Endothelial cell of umbilical vein (primary cell): ENCODE measurements at places on chromosomes 7 and 10.

DNA sequence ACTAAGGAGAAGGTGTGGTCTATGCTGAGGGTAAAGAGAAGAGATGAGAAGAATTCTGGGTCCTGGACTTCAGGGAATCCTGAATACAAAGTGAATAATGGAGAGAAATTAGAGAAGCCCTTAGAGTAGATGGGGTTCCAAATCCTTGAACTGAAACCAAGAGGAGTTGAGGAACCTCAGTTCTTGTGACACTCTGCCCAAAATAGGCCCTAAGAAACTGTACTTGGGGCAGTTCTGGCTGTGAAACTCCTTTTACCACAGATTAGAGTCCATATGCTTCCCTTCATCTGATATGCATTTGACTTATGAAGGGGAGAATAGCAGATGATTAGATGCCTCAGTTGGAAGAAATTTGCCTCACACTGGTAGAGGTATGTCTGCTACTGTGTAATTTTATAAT is 19.0 kb downstream of the TES start:
- DNase-seq = no peak

- DNase-seq = no peak
Observed at GRCh38 chr10:63477927-63478326, 12.2 kb upstream of the JMJD1C start.

GRCh38 chr10:117503244-117504205 is 39.0 kb upstream of the EMX2 start:
- no peak for DNase-seq

DNA sequence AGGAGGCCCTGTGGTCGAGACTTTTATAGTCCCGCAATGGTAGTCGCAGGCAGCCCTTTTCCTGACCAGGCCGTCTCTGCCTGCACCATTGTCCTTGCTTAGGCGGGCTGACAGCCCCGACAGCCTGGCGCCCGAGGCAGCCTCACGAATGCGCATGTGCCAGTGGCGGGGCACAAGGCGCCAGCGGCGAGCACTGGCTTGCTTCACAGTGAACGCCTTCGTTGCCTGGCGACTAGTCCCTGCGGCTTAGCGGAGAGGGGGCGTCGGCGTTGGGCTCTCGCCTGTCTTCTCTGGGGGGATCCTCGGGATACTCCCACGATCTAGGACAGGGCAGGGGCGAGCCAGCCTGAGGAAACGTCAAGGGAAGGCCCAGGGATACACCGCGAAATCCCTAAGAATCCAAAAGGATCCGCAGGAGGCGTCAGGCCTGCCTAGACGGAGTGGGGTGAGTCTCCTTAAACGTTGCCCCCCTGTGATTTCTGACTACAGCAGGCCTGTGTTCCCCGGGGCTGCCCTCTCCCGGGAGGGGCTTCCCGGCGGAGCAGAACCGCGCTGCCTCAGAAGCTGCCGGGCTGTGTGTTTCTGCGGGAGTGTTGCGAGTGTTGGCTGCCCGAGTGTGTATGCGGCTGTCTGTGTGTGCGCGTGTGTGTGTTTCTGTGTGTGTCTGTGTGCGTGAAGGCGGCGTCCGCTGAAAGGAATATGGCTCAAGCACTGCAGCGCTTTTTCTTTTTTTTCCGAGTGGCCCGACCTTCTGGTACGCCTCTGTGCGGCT is 20.5 kb upstream of the ZNF273 start:
- DNase-seq = peak; percentile 31

DNA sequence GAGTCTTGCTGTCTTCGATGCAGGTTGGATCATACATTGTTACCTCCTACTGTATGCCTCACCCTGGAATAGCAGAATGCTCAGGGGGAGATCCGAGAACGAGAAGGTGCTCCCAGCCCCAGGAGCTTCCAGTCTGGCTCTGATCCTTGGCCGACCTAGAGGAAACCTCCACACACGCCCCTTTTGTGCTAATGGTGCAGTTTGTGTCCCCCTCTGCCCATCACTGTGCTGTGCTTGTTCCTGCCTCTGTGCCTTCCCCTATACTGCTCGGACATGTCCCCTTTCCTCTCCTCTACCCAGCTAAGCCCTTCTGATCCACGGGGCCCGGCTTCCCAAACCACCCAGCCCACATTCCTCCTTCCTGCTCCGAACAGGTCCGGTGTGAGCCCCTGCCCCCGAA is 32.5 kb downstream of the ZNF775 start:
- DNase-seq = no peak

DNA sequence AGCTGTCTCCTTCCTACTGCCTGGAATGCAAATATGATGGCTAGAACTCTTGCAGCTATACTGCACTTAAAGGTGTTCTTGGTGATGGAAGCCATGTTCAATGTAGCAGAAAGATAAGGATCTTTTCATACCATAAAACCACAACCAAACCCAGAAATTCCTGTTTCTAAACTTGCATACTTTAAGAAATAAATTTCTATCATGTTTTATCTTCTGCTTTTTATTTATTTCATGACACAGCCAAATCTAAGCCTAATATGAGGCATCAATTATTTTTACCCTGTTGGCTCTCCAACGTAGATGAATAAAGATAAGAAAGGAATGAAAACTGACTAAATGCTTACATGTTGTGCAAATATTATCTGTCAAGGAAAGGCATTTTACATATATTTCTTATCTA is 224.1 kb downstream of the DOCK4 start:
- DNase-seq = no peak

DNA sequence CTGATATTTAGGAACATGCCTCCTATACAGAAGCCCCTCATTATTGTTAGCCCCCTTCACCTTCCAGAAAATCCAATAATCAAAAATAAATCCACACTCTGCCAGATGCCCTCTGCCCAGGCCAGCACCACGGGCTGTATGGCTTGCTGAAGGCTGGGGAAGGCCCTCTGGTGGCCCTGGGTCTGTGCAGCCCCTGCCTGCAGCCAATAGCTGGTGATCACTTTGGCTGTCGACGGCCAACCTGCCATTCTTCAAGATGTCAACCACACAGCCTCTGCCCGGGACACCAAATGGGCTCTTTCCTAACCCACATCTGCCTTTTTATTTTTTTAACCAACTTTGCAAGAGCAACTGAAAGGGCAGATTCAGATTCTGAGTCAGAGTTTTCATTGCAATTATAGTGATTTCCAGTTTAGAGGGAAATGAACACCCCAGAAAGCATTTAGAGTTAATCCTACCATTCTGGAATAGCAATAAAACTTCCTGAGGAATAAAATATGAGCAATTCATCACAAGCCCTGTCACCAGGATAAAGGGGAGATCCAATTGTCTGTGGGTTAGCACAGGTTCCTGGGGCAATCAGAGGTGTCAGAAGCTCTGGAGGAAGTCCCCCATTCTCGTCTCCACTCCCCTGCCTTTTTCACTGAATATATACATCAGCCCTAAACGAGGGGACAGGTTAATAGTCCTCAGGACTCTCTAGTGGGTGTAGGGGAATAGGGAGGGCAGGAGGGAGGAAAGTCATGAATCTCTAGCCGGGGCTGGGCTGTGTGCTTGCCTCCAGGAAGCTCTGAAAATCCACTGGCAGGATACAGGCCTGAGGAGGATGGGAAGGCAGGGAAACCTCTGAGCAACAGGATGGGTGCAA is 211.3 kb downstream of the GRID1 start:
- DNase-seq = no peak

DNA sequence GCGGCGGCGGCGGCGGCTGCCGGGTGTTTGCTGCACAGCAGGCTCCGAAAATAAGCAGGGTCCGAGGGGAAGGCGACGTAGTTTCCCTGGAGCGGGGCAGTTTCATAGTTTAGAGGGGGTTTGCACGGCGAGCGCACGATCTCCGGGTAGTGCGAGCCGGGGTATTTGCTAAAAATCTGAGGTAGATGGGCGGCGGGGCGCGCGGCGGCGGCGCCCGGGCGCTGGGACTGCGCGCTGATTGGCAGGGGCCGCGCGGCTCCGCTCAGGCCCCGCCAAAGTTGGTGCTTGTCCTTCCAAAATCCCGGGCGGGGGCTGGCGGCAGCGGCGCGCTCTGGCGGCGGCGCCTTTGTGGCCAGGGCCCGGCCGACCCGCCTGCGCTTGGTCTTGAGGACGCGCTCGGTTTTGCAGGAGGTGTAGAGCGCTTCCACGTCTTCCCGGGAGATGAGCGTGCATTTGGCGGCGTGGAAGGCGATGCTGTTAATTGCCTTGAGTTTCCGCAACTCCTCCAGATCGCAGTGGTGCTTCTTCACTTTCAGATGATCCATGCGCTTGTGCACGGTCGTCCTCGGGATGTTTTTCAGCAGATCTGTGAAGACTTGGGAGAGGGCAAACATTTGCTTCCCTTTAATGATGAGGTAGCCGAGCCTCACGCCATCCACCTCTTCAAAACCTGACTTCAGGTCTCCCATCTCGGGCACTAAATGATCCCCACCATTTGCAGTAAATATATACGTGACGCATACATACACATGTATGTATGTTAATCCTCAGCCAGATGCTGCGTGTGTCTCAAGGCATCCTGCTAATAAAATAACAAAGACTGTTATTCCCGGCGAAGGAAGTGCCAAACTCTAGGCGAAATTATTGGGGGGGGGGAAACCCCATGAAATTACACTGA is 8.1 kb downstream of the SKIDA1 start:
- peak; percentile 53 for DNase-seq

DNA sequence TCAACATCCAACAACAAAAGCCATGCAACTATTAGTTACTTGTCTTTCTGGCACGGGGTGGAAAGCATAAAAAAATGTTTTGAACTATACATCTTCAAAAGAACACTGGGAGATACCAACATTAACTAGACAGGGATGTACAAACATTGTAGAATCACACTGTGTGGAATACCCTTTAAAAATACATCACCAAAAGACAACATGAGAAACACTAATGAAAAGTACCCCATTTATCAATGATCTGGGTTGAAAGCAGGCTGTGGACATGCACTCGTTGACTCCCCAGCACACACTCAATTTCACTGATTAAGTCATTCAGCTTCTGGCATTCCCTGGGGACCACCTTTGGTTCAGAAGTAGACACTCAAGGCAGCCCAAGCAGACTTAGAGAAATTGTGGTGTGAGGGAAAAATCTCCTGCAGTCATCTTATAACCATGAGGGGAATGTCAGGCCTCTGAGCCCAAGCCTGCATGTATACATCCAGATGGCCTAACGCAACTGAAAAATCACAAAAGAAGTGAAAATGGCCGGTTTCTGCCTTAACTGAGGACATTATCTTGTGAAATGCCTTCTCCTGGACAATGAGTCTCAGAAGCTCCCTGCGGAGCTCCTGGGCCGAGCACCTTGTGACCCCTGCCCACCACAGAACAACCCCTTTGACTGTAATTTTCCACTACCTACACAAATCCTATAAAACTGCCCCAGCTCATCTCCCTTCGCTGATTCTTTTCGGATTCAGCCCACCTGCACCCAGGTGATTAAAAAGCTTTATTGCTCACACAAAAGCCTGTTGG is 53.0 kb downstream of the CACUL1 start:
- no peak for DNase-seq

- DNase-seq = no peak
Observed at GRCh38 chr10:46528675-46529615, 27.5 kb downstream of the GPRIN2 start.

DNA sequence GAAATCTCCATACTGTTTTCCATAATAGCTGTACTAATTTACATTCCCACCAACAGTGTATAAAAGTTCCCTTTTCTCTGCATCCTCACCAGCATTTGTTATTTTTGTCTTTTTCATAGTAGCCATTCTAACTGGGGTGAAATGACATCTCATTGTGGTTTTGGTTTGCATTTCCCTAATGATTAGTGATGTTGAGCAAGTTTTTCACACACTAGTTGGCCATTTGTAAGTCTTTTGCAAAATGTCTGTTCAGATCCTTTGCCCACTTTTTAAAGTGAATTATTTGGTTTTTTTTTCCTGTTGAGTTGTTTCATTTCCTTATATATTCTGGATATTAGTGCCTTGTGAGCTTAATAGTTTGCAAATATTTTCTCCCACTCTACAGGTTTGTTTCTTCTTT is 101.0 kb upstream of the NFE2L3 start:
- DNase-seq = no peak

GRCh38 chr10:59910867-59911266 is 4.5 kb upstream of the CCDC6 start:
- no peak for DNase-seq

- no peak for DNase-seq
Observed at GRCh38 chr7:26858735-26859134, 5.7 kb downstream of the SKAP2 start.

- DNase-seq = no peak
Observed at GRCh38 chr7:1725766-1726630, 55.9 kb downstream of the ELFN1 start.

- no peak for DNase-seq
Observed at GRCh38 chr10:110972231-110973134, 53.1 kb downstream of the SHOC2 start.

DNA sequence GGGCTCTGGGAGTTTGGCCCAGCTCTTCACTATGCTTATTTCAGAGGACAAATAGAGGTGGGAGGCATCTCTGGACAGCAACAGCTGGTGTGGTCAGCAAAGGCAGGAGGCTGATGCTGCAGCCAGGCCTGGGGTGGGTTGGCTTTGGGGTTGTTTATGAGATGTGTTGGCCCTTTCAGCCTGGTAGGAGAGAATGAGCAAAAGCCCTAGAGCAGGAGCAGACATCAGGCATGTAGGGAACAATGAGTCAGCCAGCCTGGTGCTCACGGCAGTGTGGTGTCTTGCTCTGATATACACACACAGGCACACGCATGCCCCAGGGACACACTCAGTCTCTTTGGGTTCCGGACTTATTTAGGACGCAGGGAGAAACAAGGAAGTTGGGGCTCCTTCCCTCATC is 157.1 kb downstream of the PRKCQ start:
- DNase-seq = no peak
